ENCODE measurements at places on chromosomes 5 and 9.

GRCh38 chr5:43336159-43336558 is 22.9 kb upstream of the HMGCS1 start:
- no peak for DNase-seq

DNA sequence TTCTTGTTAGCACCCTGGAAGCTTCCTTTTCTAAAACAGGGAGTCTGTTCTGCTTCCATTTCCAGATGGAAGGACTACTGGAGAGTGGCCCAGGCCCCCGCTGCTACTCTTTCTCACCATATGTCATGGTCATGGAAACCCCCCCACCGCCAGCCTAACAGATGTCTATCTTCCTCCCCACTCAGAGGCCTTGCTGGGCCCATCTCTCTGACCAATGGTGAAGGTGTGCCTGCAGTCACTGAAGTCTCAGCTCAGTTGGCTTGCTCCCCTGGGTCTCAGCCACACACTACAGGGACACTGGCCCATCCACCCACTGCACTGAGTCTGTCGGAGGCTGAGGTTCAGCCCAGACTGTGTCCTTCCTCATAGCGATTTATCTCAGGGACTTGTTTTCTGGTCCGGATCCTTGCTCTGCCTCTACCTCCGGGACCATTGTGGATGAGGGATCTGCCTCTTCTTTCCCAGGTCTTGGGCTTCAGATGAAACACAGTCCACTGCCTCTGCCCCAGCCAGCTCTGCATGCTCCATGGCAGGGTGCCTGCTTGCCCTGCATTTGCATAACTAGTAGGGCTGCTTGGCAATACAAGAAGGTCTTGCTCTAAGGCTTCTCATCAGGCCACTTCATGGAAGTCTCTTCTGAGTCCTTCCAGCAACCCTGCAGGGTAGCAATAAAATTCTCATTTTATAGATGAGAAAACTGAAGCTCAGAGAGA is 30.8 kb downstream of the GALNT12 start:
- DNase-seq, result no peak

GRCh38 chr5:38202741-38203140 is 55.6 kb upstream of the EGFLAM start:
- DNase-seq, result no peak

- DNase-seq, result no peak
Measured at GRCh38 chr5:78699552-78700153, 51.1 kb upstream of the LHFPL2 start.

DNA sequence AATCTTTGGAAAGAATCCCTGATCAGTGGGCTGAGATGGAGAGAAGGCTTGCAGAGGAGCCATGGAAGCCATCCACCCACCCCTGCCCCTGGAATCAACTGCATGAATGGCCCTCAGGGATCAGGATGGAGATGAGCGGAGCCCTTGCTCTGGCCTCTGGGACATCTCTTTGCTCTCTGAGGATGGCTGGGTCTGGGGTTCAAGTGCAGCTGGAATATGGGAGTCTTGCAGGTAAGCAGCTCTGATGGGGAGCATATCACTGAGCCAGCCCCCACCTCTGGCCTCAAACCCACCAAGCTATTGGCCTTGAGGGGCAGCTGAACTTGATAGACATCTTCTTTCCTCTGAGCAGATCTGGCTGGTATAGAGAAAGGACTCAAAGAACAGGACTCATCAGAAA is 76.1 kb downstream of the C5orf15 start:
- no peak for DNase-seq

DNA sequence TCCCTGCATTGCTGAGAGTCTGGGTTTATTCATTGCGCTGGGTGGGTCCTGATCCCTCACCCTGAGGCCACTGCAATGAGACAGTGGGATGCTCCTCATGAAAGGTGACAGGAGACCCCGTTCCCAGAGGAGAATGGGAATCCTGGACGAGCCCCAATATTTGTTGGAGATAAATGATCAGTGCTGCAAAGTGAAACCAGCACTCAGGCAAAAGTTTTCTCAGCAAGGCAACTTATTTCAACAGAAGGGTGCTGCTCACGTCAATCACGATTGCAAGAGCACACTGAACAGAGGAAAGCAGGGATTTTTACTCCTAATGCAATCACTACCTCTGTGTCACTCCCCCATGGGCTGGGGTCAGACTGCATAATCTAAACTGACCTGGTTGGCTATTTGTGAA is 110.2 kb upstream of the MAMDC2 start:
- DNase-seq, result no peak

- no peak for DNase-seq
Measured at GRCh38 chr9:122016744-122017143, 76.4 kb downstream of the TTLL11 start.

DNA sequence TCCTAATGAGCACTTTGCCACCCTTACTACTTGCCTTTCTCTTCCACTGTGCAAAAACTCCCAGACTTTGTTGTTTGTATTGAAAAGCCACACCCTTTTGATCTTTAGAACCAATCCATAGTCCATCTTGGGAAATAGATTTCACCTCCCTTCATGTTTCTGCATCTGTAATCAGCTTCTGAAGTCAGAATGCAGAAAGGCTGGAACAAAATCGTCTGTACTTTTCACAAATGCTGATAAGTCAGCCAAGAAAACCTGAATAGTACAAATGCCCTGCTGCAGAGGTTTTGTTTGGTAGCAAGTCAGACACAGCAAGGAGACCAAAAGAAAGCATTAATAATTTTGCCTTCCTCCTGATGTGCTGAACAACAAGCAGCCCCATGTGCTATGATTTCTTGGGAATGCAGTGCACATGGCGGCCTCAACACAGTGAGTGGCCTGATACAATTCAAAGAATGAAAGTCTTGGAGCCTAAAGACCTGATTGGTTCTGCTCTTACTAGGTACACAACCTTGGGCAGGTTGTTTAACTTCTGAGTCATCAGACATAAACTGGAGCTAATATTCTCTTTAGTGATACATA is 59.2 kb upstream of the STK32A start:
- no peak for DNase-seq

DNA sequence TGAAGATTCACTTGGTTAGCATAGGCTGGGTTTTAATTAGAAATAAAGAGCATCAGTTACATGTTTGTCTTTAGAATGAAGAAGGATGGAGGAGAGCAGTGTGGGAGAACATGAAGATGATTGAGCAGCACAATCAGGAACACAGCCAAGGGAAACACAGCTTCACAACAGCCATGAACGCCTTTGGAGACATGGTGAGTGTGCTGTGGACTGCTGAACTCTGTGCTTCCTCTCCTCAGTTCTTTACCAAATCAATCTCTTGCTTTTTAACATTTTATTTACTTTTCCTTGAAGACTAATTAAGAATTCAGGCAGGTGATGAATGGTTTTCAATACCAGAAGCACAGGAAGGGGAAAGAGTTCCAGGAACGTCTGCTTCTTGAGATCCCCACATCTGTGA is 38.2 kb upstream of the SPATA31E1 start:
- no peak for DNase-seq

GRCh38 chr5:8114597-8115266 is 245.8 kb downstream of the MTRR start:
- DNase-seq, result no peak

- no peak for DNase-seq
Measured at GRCh38 chr9:115058684-115059315, 59.2 kb downstream of the TNC start.

DNA sequence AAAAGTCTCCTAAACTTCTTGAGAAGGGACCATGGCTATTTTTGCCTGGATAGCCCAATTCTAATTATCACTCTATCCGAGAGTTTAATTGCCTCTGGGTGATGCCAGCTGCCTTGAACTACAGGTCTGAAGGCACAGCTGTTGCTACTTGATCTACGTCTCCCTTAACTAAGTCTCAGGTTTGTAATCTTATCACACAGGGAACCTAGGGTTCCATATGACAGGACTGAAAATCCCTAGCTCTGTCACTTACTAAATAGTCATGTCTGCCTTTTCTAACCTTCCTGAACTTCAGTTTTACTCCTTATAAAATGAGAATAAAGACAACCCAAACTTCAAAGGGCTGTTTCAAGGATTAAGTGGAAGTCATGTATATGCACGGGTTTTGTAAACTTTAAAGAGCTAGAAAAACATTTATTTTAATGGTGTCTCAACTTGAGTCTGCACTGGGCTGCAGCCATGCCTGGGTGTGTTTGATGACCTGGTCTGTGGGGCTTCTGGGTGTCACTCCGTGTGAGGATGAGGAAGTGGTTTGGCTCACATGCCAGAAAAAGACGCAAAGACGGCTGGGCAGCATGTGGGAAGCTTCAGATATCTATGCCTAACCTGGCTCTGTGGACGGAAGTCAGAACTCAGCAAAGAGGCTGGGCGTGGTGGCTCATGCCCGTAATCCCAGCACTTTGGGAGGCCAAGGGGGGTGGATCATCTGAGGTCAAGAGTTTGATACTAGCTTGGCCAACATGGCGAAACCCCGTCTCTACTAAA is 129.3 kb upstream of the SLC44A1 start:
- peak; percentile 31 for DNase-seq

GRCh38 chr9:97617939-97618416 is 15.2 kb downstream of the TSTD2 start:
- DNase-seq, result no peak

- DNase-seq, result no peak
Measured at GRCh38 chr5:149420545-149421371, 41.7 kb upstream of the IL17B start.

DNA sequence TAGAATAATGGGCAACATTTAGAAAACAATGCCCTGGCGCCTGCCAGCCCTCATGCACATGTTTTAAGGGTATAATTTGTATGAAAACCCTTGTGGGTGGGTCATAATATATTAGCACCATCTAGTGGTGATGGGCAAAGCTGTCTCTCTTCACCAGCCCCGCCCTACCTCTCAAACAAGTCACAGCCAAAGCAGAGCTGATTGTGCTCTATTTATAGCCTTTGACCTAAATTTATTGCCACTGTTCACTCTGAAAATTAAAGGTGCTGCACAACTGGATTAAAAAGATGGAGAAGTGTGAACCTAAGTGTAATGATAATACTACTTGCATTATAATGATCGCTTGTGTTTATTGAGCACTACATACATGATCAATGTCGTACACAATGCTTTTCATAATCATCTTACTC is 131.9 kb upstream of the ANKH start:
- peak; percentile 68 for DNase-seq

DNA sequence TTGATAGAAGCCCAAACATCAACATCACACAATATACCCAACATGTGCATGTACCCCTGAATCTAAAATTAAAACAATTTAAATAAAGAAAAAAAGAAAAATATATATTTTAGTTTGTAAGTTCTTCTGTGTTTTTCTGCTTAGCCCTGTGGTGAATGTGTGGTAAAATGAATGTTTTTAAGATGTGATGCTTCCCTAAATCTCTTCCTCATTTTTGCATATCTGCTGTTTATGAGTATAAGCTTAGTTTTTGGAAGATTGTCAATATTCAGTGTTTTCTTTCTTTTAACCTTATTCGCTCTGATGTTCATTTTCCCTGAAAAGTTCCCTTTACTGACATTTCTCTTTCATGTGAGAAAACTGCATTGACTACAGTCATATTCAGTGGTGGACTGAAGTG is 44.4 kb upstream of the DAB2 start:
- no peak for DNase-seq

DNA sequence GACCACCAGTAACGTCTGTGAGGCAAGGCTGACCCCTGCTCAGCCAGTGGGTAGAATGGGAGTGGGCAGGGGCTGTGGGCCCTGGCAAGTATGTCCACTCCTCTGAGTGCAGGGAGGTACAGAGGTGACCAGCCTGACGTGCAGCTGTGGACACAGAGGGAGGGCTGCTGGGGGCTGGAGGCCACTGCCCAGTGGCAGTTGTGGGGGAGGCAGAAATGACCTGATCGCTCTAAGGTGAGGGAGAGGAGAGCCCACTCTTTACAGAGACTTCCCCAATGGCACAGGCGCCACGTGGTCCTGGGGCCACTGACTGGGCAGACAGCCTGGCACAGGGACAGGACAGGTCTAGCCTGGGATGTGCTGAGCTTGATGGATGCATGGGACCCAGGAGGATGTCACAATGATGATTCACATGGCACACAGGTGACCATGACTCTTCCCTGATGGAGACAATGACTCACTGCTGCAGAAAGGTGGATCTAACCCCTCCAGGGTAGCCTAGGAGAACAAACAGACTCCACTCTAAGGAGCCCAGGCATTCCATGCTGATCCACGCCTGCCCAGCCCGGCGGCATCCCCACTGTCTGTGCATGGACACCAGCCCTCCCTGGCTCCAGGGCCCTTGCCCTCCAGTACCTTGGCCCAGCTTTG is 7.7 kb downstream of the LPCAT1 start:
- DNase-seq, result no peak

GRCh38 chr9:2934883-2935282 is 91.0 kb upstream of the PUM3 start:
- DNase-seq, result no peak

DNA sequence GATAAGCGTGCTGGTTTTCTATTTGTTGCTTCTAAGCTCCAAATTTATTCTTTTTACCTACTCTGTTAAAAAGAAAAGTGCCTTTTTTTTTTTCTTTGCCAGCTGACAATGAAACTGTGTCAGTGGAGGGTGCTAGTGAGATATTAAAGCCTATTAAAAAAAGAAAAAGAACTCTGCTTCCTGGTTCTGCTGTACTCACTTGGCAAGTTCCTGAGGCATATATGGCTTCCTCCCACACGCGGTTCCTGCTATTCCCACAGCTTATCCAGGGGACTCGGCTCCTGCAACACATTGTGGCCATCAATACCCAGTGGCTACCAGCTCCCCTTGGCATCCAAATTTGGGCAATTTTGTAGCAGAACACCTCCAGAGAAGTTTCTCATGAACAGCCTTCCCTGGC is 1977.7 kb upstream of the CDH9 start:
- DNase-seq, result no peak

GRCh38 chr9:5886114-5886939 is 4.4 kb upstream of the MLANA start:
- DNase-seq, result peak; percentile 50

- no peak for DNase-seq
Measured at GRCh38 chr5:17223367-17224185, 6.1 kb downstream of the BASP1 start.

GRCh38 chr5:179239256-179240135 is 105.8 kb downstream of the ADAMTS2 start:
- no peak for DNase-seq

GRCh38 chr9:27382308-27382707 is 85.4 kb upstream of the EQTN start:
- no peak for DNase-seq
